M059J (cell line): ENCODE measurements at places on chromosomes 1 and 21. TPM values are rescaled to one million over a fixed set of nuclear protein-coding genes. Genes with fewer than 3 reads are reported as not detected.

DNA sequence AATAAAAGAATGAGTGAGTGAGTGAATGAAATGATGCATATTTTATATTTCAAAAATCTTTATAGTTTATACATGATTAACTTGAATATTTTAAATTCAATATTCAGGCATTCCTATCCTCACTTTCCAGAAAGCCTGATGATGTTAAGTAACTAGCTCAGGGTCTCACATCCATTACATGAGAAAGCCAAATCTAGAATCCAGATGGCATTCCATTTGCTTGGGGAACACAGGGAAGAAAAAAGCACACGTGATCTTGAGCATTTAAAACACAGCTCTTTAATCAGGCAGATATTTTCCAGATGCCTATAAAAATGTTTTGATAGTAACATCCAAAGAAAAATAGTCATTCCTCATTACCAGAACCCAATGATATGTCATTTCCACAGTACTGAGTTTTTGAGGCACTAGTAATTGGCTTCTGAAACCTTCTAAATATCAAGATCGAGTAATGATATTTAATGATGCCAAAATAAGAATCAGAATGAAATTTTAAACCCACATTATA, 291.9 kb downstream of the DSCAM start:
- DNase-seq = no peak

DNA sequence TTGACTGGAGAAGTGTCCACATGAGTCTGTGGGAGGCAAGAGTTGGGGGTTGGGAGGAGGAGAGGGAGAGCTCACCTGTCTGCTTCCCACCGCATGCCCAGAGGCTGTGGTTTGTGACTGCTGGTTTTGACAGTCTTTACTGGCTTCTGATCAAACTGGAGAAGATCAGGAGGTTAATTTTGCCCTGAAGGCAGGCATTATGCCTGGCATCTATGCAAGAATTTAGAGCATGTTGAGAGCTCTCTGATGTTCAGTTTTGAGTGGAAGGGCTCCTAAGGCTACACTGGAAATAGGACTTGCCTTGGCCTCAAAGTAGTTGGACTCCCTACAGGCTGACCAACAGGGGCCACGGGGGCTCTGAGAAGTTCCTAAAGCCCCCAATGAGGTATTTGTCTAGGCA, 101.6 kb downstream of the TLR5 start:
- peak; percentile 86 for DNase-seq

DNA sequence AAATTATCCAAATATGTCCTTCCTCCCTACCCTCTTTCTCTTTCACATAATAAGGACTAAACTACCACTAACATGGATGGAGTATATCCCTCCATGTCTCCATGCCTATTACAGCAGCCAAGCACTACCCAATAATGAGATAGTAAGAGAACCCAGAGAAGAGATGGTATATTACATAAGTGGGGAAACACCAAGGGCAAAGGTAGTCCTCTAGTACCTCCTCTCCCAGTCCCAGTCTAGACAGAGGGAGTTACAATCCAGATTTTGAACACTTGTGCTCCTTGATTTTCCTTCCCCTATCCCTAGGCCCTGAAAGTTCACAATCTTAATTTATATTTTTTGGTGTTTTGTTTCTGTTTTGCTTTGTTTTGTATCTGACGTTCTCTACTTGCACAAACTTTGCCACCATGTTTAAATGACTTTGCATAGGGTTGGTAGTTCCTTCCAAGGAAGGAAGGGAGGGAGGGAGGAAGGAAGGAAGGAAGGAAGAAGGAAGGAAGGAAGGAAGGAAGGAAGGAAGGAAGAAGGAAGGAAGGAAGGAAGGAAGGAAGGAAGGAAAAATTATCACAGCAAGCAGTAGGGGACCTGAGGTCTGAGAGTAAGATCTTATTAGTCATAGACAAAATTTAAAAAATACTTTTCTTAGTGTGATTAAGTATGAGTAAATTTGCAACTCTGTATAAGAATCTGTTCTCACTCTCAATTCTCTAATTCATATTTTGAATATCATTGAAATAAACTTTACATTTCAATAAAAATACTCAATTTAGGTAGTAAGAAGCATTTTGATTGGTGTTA, 521.9 kb downstream of the PTPRC start:
- no peak for DNase-seq

GRCh38 chr1:150976879-150977694, 2.5 kb upstream of the CERS2 start:
- peak; percentile 98 for DNase-seq

DNA sequence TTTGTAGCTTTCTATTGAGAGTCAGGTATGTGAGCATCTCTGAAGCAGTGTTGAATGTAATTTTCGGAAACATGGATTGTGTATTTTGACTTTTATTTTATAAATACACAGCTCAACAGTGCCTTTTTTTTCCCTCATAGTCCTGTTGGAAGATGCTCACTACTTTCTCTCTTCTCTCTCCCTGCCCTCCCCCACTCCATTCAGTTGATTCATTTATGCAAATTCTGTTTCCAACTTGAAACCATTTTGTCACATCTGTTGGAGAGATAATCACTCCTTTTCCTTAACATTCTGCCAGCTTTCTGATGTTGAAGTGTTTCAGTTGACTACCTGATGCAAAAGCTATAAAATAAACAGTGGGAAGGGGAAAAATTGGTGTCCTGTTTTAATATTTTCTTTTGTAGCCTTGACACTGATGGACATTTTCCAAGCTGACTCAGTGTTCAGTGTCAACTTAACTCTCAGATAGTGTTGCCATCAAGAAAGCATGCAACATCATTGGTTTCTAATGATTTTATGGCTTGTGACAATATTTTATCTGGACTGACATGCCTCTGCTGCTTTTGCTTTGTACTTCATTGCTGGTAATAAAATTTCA, 194.5 kb downstream of the HS2ST1 start:
- DNase-seq = peak; percentile 82

DNA sequence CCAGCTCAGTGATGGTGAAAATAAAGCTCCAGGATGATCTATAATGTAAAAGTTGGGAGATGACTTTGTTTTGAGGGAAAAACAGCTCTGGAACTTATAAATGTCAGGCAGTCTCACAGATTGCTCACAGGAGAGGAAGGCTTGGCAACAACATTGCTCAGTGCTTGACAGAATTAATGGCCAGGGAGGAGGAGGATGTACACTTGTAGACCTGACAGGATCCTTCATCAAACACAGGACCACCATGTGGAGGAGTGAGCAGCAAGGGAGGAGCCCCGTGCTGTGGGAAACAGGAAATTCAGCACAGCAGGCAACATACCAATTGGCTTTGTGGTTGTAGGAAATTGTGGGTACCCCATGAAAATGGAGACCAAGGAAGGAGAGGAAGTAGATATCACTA, 291.8 kb upstream of the CAMK1G start:
- peak; percentile 22 for DNase-seq

DNA sequence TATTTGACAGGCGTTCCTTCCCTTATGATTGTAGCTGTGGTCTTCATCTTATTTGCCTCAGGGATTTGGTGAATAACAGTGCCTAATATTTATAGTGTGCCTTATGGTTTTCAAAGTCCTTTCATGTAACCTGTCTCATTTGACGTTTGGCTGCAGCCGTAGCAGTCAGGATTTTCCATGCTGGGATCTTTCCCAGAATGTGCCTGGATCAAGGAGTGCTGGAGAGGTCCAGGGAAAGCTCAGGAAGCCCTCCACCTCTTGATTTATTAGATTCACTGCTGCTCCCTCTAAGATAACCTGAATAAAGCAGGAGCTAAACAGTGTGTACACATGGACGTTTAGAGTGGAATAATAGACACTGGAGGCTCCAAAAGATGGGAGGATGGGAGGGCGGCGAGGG, 5.2 kb downstream of the C1orf21 start:
- DNase-seq = no peak

GRCh38 chr1:239349699-239350098, 36.7 kb upstream of the CHRM3 start:
- DNase-seq = no peak

GRCh38 chr1:107359472-107360241, 218.8 kb downstream of the NTNG1 start:
- no peak for DNase-seq

DNA sequence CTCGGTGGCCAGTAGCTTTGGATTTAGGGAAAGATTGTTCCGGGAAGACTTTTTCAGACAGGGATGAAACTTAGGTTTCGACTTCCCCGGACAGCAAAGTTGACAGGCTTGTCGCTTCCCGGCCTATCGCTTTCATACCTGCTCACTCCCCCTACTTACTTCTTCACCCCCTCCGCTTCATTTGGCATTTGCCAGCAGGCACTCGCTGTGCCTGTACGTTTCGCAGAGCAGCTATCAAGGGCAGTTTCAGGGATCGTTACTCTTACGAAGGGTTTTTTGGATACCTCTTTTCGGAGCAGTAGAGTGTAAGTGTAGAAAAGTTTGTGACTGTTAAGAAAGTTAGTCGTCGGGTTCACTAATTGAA, 393 bp downstream of the BLZF1 start:
- DNase-seq = no peak

DNA sequence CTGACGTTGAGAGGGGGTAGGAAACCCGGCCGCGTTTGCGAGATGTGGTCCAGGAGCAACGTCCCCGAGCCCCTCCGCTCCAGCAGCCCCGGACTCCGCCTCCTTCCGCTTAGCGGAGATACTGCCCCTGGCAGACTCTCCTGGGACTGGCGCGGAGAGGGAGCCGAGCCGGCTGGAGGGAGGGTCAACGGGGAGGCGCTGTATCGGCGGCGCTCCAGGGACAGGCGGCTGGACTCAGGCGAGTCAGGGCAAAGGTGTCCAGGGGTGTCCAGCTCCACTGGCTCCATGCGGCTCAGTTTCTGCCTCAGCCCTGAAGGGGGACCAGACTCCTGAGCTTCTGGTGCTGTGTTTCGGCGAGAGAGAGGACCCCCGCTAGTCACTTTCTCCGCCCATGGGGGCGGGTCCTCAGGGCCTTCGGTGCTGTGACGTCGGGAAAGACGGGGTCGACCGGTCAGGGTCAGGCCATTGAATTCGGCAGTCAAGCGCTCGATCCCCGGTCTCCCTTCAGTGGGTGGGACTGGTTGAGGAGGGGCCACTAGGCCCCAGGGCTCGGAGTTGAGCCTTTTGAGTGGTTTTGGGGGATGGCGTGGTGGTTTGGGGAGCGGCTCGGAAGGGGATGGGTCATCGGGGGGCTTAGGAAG, 2.8 kb upstream of the LIX1L start:
- DNase-seq = peak; percentile 59

- DNase-seq = no peak
Measured at GRCh38 chr1:47680815-47681475, 243.1 kb downstream of the FOXD2 start.

GRCh38 chr1:178609015-178609414, 96.1 kb downstream of the TEX35 start:
- peak; percentile 75 for DNase-seq

DNA sequence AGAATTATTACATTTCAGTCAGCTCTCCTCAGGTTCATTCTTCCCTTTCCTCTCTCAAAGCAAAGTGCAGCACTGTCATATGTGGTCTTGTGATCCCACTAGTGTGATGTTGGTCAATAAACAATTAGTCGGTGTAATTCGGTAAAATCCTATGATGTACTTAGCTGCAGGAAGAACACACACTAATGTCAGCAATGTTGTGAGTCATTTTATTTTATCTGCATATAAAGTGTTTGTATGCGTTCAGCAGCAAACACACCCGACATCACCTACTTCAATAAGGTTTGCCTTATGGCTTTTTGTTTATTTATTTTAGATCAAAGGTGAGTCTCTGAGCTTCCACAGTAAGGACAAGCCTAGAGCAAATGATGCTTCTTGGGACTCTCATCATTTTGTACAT, 47.8 kb downstream of the PTPN14 start:
- peak; percentile 42 for DNase-seq

DNA sequence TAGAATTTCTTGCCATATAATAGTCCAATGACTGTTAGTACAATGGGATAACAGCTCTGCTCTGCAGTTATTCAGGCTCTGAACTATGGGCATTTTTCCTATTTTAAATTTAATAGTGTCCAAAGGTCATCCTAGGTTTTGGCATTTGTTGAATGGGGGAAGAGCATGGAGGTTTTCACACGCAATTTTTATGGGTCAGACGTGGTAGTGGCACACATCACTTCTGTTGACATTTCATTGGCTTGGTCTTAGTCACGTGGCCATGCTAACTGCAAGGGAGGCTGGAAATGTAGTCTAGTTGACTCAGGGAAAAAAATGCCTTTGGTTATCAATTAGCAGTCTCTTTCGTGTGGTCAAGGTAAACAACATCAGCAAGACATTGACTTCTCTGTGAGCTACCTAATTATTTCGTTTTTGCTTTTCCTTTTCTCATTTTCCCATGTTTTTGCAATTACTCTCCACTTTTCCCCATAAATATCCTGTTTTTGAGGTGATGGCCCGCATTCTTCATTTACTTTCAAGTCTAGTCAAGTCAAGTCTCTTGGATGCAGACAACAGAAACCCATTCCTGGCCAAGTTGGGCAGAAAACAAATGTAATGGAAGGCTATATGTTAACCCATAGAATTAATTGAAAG, 82.8 kb downstream of the DYRK1A start:
- peak; percentile 48 for DNase-seq

- DNase-seq = peak; percentile 65
Measured at GRCh38 chr1:110203021-110203661, 7.0 kb upstream of the KCNC4 start.

- DNase-seq = peak; percentile 68
Measured at GRCh38 chr1:226082959-226083301, 20.4 kb downstream of the H3-3A start.

DNA sequence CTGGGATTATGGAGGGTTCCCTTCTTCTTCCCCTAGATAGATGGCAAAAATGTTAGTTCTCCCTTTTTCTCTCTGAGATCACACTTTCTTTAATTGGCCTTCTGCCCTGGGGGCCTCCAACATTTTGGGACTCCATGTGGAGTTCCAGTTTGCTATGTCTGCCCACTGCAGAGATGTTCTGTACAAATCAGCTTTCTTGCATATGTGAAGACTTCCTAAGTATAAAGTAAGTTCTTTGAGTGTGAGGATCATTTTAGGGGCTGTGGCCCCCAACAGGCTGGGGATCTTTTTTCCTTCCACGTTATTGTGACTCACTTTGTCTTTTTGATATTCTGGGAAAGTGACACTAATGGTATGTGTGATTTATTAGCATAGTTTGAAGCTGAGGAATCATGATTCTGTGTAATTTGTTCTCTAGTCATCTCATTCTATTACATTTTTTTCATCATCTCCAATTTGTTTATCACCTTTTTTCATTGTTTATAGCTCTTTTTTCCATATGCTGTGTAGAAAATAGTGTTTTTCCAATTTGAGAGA, 48.2 kb downstream of the HHAT start:
- peak; percentile 60 for DNase-seq

DNA sequence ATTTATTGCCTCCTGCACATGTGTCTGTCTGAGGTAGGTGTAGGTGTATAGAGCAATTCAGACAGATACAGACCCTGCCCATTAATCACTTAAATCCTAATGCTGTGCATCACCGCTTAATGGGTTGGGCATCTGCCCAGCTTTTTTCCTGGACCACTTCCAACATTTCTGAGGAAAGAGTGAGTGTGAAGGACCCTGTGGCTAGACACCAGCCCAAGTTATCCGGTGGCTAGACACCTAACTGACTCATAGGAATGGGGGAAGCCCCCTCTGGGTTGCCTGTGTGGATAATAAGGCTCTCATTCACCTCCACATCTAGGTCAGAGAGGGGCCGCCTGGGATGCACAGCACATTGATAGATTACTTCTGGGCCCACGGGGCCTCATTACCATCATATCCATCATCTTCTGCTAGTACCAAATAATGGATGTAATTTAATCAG, 121.1 kb upstream of the RAVER2 start:
- DNase-seq = peak; percentile 48

Gene MRPS21
- 42.4 and 49.3 TPM in 2 replicates for total RNA-seq

Gene SH3D21
- total RNA-seq = 0.25 TPM in 1 of 2 replicates, not detected in the other

Gene IL10
- not detected in 2 replicates for total RNA-seq

Gene SERPINC1
- total RNA-seq = 0.07 TPM in 1 of 2 replicates, not detected in the other

Gene LYPD8
- total RNA-seq = 0.84 and 3.8 TPM in 2 replicates

Gene IL19
- not detected in 2 replicates for total RNA-seq

Gene LCE3D
- total RNA-seq = not detected in 2 replicates

Gene POMGNT1
- 59.1 and 90.4 TPM in 2 replicates for total RNA-seq

Gene C4BPB
- total RNA-seq = not detected in 2 replicates

Gene G0S2
- total RNA-seq = 267 and 322 TPM in 2 replicates

Gene PRELP
- not detected in 2 replicates for total RNA-seq
